Calu3 (cell line): ENCODE measurements at places on chromosomes 6 and 20.

- DNase-seq, result no peak
Measured at GRCh38 chr6:159762681-159763293, 942 bp downstream of the ACAT2 start.

- no peak for DNase-seq
Measured at GRCh38 chr20:61404303-61404702, 152.2 kb downstream of the CDH4 start.

DNA sequence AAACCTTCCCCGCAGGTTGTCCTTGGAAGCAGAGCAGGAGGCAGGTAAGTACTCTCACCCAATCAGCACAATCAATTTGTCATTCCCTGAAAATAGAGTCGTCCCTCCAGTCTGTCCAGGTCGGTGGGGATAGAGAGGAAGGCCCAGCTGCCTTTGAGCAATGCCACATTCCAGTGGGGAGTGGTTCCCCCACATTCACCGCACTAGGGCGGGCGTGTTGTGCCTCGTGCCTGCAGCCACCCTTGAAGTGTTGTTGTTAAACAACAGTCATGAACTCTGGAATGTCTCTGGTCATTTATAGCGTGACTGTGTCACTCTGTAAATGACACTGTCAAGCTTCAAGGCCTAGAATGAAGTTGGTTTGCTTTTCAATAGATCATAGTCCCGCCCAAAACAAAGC, 33.4 kb downstream of the PRDM1 start:
- peak; percentile 82 for DNase-seq

- no peak for DNase-seq
Measured at GRCh38 chr20:444117-444516, 18.2 kb downstream of the TBC1D20 start.
